Inflammatory macrophage treated with lipopolysaccharide for 4 hours (primary cell): ENCODE measurements at places on chromosomes 4 and X.
A peak's percentile ranks its signal among the peaks of the same experiment; 100 is the strongest.

- peak; percentile 93 for DNase-seq
Measured at GRCh38 chr4:184347251-184348239, 126.8 kb downstream of the IRF2 start.

DNA sequence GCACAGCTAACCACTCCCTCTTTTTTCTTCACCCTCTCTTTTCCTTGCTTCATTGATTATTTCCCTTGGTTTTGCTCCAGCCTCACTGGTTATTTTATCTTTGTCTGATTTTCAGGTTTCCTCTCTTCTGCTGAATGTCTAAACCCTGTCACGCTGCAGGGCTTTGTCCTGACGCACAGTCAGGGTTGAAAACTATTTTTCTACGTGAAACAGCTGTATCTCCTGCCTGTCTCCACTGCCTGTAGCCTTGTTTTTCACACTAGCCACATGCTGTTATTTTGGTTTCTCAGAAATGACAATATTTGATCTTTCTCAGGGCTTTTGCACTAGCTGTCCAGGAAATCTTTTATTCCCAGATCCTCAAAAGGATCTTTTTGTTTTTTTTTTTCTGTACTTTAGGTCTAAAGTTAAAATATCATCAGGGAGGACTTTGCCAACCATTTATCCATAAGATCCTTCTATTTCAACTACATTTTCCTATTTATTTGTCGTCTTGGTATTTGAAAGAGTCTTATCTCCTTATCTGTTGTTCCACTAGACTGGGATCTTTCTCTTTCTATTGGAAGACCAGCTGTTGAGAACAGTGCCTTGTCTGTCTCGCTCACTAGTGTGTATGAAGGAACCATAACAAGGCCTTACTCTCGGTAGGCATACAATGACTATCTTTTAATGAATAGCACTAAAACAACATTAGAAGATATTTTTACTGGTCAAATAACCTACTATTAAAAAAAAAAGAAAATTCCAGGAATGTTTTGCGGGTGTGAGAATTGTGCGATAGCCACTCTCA is 164.3 kb downstream of the PDHA2 start:
- no peak for DNase-seq

DNA sequence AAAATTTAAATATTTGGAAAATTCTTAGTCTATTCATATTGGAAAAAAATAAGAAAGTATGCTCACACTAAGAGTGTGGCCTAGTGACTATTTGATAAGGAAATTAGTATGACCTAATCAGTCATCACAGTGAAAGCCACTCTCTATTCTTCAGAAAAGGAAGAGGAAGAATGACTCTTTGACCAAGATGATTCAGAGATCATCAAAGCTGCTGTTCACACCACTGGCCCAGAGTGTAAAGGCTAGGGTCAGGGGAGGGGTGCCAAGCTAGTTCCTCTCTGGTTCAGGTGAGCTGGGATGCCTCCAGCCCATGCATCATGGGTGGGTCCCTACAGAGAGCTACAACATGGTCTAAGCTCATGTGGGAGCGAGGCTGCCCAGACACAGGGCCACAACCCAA is 396.9 kb upstream of the NDST3 start:
- no peak for DNase-seq

GRCh38 chr4:74366367-74366911 is 1.5 kb downstream of the EREG start:
- peak; percentile 86 for DNase-seq

- no peak for DNase-seq
Measured at GRCh38 chr4:147587041-147587440, 30.2 kb upstream of the TMEM184C start.

GRCh38 chrX:144586756-144587155 is 660.5 kb upstream of the SPANXN1 start:
- DNase-seq: no peak

DNA sequence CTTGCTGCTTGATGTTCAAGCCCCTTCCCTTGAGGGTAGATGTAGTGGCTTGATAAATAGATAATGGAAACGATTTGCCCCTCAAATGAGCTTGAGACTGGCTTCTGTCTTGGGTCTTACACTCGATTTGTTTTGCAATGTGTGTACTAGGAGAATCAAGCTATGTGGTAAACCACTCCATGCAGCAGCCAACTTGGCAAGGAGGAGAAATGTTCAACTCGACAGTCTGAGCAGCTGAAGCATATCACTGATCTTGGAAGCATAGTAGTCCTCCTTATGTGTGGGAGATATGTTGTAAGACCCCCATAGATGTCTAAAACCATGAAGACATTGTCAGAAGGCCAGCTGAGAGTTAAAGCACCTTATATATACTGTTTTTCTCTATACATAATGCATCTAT is 125.3 kb downstream of the CCNG2 start:
- DNase-seq: no peak
